ENCODE measurements at places on chromosomes 16 and 17. TPM values are rescaled to one million over a fixed set of nuclear protein-coding genes. Genes with fewer than 3 reads are reported as not detected.

DNA sequence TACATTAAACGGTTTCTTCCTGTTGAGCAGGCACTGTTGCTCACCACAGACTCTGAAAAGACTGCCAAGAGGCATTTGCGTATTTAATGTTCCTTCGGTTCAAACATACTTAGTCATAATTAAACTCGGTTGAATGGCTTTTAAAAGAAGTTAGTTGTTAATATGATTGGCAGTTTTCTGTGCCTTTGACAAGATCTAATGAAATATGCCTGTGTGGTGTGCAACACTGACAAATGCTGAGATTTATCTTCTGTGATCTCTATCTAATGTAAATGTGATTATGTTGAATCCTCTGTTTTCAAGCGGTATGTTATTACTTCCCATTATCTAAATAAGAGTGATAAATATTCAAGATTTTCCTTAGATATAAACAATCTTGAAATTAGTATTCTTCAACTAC, 1046.6 kb downstream of the CDH8 start:
- no peak for DNase-seq

DNA sequence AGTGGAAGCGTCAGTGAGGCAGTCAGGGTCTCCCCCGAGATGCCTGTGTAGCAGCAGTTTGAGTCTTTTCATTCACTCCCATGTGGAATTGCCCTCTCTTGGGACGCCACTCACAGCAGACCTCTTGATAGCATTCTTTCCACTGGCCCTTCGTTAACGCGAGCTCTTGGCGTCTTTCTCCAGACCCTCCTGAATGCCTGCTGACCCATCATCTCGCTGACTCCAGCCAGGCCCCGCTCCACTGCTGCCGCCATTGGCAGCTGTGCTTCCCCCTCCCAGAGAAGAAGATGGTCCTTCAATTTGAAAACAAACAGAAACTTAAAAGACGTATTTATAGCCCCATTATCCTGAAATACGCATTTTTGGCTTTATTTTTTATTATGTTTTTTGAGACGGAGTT, 63.1 kb downstream of the SEC14L1 start:
- no peak for DNase-seq

- DNase-seq, result no peak
These were observed 32.1 kb downstream of the CDK5RAP3 start for GRCh38 chr17:48002916-48003416.

DNA sequence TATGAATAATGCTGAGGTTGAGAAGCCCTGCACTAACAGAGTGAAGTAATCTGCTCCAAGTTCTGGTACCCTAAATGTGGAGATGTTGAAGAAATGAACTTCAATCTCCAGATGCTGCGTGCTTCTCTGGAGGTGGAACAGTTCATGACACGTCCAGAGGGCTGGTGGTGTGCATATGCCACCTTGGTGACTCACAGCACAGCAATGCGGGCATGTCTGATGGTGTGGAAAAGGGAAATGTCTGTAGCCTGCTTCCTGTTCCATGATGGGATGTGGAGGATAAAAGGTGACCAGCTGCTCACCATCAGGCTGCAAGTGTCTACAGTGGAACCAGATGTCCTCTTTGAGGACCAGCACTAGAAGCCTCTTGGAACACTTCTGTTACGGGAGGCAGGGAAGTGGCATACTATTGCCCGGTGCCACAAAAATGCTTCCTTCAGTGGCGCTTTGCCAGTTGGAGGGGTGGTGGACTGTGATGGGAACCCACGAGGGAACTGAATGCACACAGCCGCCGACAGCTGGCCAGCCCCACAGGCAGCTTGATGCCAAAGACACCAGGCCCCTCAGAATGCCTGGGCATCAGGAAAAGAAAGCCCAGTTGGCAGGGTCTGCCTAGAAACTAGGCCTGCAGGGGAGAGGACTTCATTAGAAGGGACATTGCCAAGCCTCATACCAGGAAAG, 19.9 kb downstream of the SNX11 start:
- DNase-seq, result peak; percentile 91

DNA sequence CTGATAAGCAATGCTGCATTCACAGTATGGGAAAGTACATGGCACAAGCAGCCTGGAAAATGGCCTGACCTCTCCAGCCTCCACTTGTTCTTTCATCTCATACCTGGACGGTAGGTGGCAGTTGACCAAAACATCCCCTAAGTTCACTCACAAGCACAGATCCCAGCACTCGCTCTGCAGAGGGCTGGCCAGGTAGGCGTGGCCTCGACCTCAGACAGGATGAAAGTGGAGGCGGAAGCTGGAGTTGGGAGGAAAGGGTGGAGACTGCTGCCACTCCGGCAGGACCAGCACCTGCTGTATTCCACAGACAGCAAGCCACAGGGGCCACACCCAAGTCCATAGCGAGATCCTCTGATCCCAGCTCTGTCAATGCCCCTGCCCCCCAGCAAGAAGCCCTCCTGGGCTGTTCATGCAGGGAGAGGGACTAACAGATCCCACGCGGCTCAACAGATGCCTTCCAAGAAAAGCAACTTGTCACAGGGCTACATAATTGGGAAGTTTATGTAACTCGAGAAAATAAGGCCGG, 31.3 kb downstream of the ZCCHC14 start:
- peak; percentile 58 for DNase-seq

GRCh38 chr16:19860166-19861041, 24.2 kb downstream of the GPRC5B start:
- DNase-seq, result no peak

DNA sequence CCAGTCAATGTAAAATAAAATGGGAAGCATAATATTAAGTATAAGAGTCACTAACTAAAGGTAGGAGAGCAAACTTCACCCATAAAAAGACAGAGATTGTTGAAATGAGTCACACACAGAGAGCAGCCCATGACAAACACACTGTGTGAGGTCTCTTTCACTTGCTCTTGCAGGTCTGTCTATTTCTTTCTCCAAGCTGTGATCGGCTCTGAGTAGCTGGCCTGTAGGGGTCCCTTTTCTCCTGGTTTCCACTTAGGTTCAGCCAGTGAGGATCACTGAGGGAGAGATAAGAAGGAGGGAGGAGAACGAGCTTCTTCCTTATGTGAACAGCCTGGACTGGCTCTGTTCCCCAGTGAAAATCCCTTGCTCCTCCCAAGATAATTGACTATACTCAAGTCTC, 133.7 kb upstream of the HS3ST3A1 start:
- no peak for DNase-seq

GRCh38 chr17:7238420-7239090, 702 bp downstream of the PHF23 start:
- DNase-seq, result peak; percentile 40

- DNase-seq, result peak; percentile 88
These were observed 23.3 kb downstream of the SLC38A7 start for GRCh38 chr16:58661199-58661830.

DNA sequence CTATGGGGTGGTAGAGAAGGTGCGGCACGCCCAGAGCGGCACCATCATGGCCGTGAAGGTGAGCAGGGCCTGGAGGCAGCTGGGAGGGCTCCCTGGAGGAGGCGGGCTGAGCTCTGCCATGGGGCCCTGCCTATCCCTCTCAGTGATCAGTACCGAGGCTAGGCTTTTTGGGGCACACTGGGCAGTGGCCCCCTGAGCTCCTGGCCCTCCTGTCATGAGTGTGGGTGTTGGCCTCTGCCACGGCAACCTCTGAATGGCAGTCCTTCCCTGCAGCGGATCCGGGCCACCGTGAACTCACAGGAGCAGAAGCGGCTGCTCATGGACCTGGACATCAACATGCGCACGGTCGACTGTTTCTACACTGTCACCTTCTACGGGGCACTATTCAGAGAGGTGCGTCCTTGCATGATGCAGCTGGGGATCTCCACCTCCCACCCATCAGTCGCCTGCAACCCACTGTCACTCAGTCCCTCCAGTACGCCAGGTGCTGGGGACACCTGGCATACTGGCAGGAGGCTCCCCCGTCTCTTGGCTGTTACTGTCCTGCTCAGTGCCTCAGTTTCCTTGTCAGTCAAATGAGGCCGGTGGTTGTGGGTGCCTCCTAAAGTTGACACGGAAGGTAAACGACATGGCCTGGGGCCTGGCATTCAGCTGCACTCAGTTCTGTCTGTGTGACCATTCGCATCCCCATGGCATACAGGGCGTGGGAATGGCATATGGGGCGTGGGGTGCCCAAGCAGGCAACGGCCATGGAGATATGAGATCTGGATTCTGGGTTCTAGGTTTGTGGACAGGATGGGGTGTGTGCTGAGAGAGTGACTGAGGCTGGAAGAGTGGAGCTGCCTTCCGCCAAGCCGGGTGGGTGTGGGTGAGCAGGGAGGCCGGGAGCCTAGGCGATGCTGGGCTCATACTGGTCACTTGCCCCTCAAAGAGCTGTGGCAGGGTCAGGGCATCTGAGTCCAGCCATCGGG, 16.4 kb downstream of the MAP2K3 start:
- no peak for DNase-seq

GRCh38 chr17:19376811-19377210, 1.5 kb upstream of the MAPK7 start:
- DNase-seq, result no peak

- DNase-seq, result no peak
These were observed 287.7 kb downstream of the FOXL1 start for GRCh38 chr16:86865851-86866662.

GRCh38 chr16:11857161-11857560, 5.8 kb upstream of the RSL1D1 start:
- peak; percentile 6 for DNase-seq

- DNase-seq, result no peak
These were observed 26.3 kb upstream of the HS3ST2 start for GRCh38 chr16:22787466-22788192.

NLRC3 gene
- 2.6 TPM for total RNA-seq

EPN3 gene
- not detected for total RNA-seq

KRT222 gene
- not detected for total RNA-seq

KRTAP17-1 gene
- not detected for total RNA-seq

CMTM2 gene
- total RNA-seq, result not detected

CHD9NB gene
- under 0.01 TPM for total RNA-seq

TBX21 gene
- not detected for total RNA-seq

LGALS9B gene
- not detected for total RNA-seq

CLEC19A gene
- not detected for total RNA-seq

GRAP gene
- total RNA-seq, result 267 TPM

MYH13 gene
- not detected for total RNA-seq

All from lung microvascular endothelial cell (primary cell).